Activated CD8-positive, alpha-beta memory T cell treated with anti-CD3 and anti-CD28 coated beads for 48 hours (primary cell): ENCODE measurements at places on chromosomes 4 and X.
A peak's percentile ranks its signal among the peaks of the same experiment; 100 is the strongest.

GRCh38 chr4:99507349-99507748 lies 3.5 kb upstream of the C4orf17 start:
- DNase-seq: no peak

DNA sequence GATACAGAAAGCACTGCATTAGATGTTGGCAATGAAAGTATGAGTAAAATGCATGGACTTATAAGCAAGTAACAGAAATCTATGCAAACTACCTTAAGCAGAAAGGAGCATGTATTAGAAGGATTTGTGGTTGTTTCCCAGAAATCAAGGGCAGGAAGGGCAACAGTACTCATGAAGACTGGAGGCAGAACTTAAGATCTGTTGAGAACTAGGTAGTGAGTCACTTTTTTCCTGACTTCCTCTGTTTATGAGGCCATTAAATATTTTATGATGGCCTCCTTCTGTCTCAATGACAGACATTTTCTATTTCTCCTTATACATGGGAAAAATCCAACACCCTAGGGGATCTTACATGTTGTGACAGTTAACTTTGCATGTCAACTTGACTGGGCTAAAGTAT lies 398.2 kb downstream of the MID1IP1 start:
- DNase-seq: no peak

- DNase-seq: no peak
These were observed 79.5 kb downstream of the SPRY1 start for GRCh38 chr4:123476089-123476488.

- DNase-seq: no peak
These were observed 23.4 kb downstream of the TMEM164 start for GRCh38 chrX:110026099-110026844.

GRCh38 chrX:134580907-134581306 lies 77.4 kb downstream of the PLAC1 start:
- no peak for DNase-seq

GRCh38 chrX:110315551-110315950 lies 2.3 kb downstream of the AMMECR1 start:
- DNase-seq: no peak

DNA sequence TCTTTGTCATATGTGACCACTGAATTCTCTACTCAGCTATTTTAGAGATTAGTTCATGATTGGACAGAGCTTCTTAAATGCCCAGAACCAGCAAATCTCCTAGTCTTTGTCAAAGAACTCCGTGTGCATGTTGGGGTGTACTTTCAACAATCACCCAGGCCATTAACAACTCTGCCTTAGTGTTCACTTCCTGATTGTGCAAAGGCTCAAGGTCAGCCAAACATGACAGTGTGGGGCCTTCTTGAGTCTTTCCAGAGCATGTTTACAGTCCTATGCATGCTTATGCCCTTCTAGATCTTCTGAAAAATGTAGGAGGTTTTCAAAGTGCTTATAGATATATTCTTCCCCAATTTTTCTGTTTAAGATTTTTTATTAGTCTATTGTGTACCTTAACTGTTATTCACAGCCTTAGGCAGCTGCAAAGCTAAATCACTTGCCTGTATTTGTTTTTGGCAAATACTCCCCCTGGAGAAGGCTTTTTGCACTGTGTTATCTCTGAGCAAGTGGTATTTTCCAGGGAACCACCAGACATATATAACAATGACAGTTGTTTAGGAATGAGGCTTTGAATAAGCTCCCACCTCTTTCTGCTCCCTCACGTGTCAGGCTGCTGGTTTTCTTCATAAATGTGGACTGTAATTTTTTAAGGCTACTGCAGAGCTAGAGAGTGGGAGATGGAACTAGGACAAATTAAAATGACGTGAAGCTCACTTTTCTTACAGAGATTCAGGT lies 24.0 kb upstream of the DRP2 start:
- DNase-seq: no peak

DNA sequence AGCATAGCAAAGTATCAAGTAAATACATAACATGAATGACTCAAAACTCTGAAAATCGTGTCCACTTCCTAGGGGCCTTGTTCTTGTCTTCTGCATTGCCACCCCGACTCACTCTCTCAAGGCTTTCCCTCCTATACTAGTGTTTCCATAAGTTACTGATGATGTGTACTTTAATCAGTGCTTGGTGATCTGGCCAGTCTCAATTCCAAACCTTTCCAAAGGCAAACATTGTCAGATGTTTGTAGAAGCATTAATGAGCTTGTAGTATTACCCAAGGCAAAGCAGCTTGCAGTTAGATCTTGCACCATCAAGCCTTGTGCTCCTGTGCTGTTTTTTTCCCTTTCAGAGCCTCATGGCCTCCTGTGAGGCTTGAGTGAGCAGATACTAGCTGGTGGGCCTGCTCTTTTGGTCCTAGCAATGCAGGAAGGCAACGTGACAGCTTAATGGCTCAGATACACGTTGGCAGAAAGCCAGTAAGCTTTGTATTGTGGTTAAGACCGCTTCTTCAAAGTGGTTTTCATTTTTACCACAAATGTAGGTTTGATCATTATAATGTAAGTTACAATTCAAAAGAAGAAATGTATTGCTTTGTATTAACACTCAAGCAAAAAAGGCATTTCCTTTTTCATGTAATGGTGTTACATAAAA lies 51.8 kb downstream of the RBPJ start:
- peak; percentile 4 for DNase-seq

DNA sequence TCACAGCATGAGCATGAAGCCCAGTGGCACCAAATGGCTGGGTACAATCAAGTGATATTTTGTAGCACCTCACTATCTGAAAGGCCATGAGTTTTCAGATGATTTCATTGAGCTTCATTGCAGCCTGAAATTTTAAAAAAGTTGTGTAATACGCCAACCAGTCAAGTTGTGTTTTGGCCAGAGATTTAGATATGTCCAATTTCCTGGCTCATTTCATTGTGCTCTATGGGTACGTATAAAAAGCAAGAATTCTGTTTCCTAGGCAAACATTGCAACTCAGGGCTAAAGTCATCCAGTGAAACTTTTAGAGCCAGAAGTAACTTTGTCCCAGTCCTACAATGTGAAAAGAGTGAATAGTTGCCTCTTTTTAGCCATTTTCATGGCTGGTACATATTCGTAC lies 212.5 kb downstream of the GC start:
- DNase-seq: no peak

- DNase-seq: peak; percentile 50
These were observed 48.1 kb upstream of the FAM9C start for GRCh38 chrX:13092455-13092941.
